Aorta (tissue), 5 donors: ENCODE measurements at places on chromosomes 12 and 14. TPM values are rescaled to one million over a fixed set of nuclear protein-coding genes. Genes with fewer than 3 reads are reported as not detected.

The AHNAK2 gene
- total RNA-seq: 61.3 TPM

The KRT78 gene
- total RNA-seq: not detected

The ACOT4 gene
- 1.3 TPM for total RNA-seq

- peak; percentile 74 for DNase-seq
These were observed 12.4 kb upstream of the SMUG1 start for GRCh38 chr12:54201001-54201794.

GRCh38 chr12:47894068-47894467 lies 10.7 kb downstream of the VDR start:
- DNase-seq: no peak

The E2F7 gene
- total RNA-seq: 0.36 TPM

The ALX1 gene
- total RNA-seq: not detected

The KLRF1 gene
- total RNA-seq: 1.1 TPM

GRCh38 chr12:118356809-118357256 lies 15.9 kb downstream of the TAOK3 start:
- no peak for DNase-seq

- DNase-seq: no peak
These were observed 425.7 kb downstream of the ATP23 start for GRCh38 chr12:58367041-58367440.

GRCh38 chr14:95495538-95496025 lies 20.9 kb downstream of the SYNE3 start:
- DNase-seq: no peak

DNA sequence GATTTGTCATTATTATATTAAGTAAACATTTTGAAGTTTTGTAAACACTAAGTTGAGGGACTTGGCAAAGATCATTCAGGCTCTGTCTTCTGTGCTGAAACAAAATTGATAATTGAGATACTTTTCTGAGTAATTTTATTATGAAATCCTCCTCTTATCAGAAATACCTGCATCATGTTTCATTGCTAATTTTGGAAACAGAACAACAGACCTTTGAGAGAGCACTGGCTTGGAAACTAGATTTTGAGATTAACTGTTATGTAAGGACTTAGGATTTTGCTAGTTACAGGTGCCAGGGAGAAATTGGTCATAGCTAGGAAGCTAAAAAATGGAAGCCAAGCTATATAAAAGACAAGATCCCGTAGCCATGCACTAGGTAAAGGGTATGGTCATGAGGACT lies 201.7 kb upstream of the DCN start:
- DNase-seq: no peak

- DNase-seq: no peak
These were observed 148.8 kb upstream of the CRY1 start for GRCh38 chr12:107242189-107242588.

- DNase-seq: no peak
These were observed 3.8 kb downstream of the ENDOU start for GRCh38 chr12:47721431-47721973.

The P2RX2 gene
- total RNA-seq: 0.27 TPM

DNA sequence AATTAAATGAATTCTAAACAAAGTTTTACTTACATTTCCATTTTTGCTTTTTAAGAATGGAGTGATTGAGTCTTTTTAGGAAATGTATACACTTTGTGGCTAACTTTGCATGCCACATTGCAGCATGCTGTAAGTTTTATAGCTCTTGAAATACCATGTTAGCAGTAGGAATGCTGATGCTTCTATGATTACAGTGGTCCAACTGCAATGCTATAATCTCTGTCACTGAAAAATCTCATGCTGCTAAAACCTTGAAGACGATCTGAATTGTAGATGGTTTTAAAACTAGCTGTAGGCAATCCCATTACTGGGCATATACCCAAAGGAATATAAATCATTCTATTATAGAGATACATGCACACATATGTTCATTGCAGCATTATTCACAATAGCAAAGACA lies 127.6 kb downstream of the WIF1 start:
- no peak for DNase-seq

DNA sequence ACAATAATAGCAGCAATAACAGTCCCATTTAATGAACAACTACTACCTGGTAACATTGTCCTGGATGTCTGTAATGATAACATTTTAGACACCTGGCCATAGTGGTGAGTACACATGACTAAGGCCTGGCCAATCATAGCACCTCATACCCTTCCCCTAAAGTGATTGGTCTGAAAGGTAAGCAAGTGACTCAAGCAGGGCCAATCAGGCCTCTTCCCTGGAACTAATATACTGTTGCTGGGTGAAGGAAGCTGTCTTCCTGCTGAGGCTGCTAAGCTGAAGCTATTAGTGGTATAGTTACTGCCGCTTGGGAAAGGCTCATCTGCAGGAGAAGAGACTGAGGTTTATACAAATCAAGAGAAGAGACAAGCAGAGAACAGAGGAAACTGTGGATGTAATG lies 18.7 kb upstream of the NOS1 start:
- peak; percentile 1 for DNase-seq

GRCh38 chr12:63844391-63845341 lies at the start of gene SRGAP1:
TSS of gene SRGAP1 (plus strand) at chr12:63844700. CDS start at chr12:63844817, 117 bp downstream.
- DNase-seq: peak; percentile 76

- DNase-seq: no peak
These were observed 649 bp upstream of the SALL2 start for GRCh38 chr14:21526672-21527317.

The RFX4 gene
- not detected for total RNA-seq

- peak; percentile 86 for DNase-seq
These were observed 9.0 kb downstream of the RPS6KL1 start for GRCh38 chr14:74913986-74914573.

GRCh38 chr12:88893801-88894200 lies 313.5 kb upstream of the KITLG start:
- no peak for DNase-seq

The PHETA1 gene
- total RNA-seq: 9.3 TPM

The DPPA3 gene
- total RNA-seq: not detected

DNA sequence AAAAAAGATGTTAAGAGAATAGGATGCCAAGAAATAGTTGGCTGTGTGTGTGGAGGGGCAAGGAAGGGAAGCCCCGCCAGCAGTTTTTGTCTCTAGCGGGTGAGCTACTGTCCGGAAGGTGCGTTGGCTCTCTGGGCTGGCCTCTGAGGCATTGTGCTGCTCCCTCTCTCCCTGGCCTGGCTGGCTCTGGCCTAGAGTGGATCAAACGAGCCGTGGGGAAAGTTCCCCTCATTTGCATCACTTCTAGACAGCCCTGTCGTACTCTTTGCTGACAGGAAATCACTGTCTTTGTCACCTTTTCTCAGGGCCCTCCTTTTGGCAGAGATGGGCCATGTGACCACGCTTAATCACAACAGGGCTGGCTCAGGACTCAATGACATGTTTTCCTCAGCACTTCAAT lies 236.1 kb upstream of the NPAS3 start:
- peak; percentile 83 for DNase-seq

DNA sequence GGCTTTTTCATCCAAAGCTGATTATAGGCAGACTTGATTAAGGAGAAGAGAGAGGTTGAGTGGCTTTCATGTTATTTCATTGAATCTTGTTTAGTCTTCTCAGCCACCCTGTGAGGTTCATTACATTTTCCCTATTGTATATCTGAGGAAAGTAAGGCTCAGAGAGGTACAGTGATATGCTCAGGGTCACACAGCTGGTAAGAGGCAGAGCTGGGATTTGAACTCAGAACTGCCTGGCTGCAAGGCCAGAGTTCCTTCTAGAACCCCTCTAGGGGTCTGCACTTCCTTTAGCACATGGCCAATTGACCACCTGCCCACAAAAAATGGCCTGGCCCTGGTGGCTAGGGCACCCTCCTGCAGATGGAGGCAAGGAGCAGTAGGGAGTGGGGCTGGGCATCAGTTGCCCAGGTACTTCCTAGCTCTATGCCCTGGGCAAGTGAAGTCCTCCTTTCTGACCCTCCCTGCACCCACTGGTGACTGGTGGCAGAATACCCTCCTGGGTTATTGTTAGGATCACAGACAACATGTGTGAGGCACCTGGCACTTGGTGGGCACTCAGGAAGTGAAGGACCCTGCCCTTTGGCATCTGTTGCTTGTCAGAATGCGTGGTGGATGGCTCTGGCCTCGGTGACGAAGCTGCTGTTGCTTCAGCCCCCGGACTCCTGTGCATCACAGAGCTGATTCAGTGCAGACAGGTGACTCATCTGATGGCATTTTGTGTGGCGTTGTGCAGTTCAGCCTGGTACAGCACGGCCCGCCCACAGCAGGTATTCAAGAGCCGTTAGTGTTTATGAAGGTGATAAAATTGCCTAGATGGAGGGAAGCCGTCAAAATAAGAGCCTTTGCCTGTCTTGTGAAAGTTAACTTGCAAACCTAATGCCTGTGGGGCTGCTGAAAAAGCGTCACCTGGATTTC lies 115.8 kb downstream of the SLC25A47 start:
- no peak for DNase-seq

The ATXN2 gene
- 69.4 TPM for total RNA-seq

DNA sequence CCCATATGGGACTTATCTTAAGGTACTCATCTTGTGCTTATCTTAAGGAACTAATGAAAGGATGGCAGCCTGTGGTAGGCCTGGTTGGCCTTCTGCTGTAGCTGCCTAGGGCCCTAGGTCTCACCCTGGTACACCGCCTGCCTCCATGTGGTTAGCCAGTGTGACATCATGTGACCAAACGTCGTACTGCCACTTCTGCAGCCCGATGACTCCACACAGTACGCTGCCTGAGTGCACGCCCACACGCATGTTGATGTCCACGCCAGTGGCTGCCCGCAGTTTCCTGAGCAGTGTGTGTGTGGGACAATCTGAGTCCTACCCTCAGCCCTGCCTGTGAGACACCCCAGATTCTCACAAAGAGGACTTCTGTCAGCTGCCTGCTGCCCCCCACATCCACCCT lies 5.1 kb downstream of the ADCY4 start:
- DNase-seq: peak; percentile 89

DNA sequence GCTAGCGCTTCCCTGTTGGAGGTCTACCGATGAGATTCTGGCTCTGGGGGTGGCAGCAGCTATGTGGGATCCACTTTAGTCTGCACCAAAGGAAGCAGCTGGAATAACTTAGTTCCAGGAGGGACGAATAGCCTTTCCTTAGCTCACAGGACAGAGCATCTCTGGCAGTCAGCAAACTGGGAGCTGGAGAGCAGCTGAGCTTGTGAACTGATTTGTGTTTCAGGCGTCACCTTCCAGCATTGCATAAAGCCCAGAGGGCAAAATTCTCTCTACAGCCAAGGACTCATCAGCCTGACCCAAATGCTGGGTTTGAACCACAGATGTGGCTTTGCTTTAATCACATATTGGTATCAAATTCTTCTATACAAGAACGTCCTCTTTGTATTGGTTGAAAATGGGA lies 81.9 kb upstream of the PELI2 start:
- DNase-seq: no peak
